PC-9 (cell line): ENCODE measurements at places on chromosomes 6 and 20. TPM values are rescaled to one million over a fixed set of nuclear protein-coding genes. Genes with fewer than 3 reads are reported as not detected.
A peak's percentile ranks its signal among the peaks of the same experiment; 100 is the strongest.

GRCh38 chr6:75202676-75203131, 3.1 kb downstream of the COL12A1 start:
- H3K4me1 ChIP-seq: 0 out of 2 replicates have a peak, but pooled peaks cover 11% of the 10 kb centered on the region
- DNase-seq: no peak
- no peaks in the 10 kb centered on the region for H3K36me3 ChIP-seq
- H3K4me3 ChIP-seq: no peak overlapping the region

DNA sequence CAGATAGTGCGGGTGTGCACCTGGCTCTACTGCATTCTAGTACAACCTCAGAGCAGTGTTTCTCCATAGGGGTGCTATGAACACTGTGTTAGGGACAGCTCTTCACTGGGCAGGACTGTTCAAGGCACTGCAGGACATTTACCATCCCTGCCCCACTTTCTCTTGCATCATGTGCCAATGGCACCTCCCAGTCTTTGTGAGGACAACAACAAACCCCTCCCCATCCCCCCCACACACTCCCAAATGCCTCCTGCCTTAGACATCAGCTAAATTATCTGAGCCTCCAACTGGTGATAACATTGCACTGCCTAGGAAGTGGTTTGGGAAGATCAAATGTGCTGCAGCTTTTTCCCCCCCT, 98.9 kb downstream of the FYN start:
- no peaks in the 10 kb centered on the region for H3K27me3 ChIP-seq
- H3K27ac ChIP-seq: no peak overlapping the region
- no peak overlapping the region for H3K4me3 ChIP-seq
- DNase-seq: no peak
- no peaks in the 10 kb centered on the region for H3K36me3 ChIP-seq

DNA sequence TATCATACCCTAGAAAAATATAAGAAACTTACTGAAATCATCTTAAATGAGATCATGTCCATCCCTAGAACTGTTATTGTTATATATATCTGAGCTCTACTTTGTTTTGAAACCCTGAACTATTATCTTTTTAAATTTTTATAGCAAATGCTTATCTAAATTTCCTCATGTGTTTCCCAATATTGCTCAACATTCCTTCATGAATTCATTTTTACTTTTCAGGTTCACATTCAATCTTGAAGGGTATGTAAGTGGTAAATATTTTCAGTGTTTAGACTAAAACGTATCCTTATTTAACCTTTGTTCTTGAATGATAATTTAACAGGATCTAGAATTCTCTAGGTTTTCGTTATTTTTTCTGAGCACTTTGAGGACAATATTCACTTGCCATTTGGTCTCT, 23.9 kb downstream of the PDE7B start:
- H3K4me1 ChIP-seq: no peaks in the 10 kb centered on the region
- no peak overlapping the region for H3K27ac ChIP-seq
- no peak for DNase-seq
- H3K4me3 ChIP-seq: no peak overlapping the region

- H3K36me3 ChIP-seq: no peaks in the 10 kb centered on the region
- no peaks in the 10 kb centered on the region for H3K4me1 ChIP-seq
- no peaks in the 10 kb centered on the region for H3K27me3 ChIP-seq
- DNase-seq: no peak
Measured at GRCh38 chr20:22823119-22823518, 212.0 kb upstream of the SSTR4 start.

GRCh38 chr6:22656706-22657351, 87.5 kb downstream of the HDGFL1 start:
- H3K36me3 ChIP-seq: no peaks in the 10 kb centered on the region
- H3K27me3 ChIP-seq: no peaks in the 10 kb centered on the region
- H3K27ac ChIP-seq: no peak overlapping the region

DNA sequence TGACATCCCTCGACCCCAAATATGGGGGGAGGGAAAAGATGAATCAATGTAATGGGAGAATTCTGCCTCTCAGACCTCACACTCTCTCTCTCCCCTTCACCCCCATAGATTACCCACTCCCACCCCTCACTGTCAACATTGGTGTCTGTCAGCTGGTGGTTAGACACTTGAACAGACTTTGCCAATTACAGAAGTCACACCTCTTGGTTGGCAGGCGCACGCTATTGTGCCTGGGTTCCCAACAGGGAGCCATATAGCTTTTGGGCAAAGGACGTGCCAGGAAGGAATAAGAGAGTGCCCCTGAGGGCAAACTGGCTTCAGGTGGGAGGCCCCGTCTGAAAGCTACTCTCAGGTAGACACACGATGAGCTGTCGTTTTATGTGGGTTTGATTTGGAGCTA, 54.1 kb upstream of the FYN start:
- peaks cover 17% of the 10 kb centered on the region for H3K4me1 ChIP-seq
- H3K27me3 ChIP-seq: no peaks in the 10 kb centered on the region
- no peak overlapping the region for H3K4me3 ChIP-seq
- no peak overlapping the region for H3K27ac ChIP-seq

DNA sequence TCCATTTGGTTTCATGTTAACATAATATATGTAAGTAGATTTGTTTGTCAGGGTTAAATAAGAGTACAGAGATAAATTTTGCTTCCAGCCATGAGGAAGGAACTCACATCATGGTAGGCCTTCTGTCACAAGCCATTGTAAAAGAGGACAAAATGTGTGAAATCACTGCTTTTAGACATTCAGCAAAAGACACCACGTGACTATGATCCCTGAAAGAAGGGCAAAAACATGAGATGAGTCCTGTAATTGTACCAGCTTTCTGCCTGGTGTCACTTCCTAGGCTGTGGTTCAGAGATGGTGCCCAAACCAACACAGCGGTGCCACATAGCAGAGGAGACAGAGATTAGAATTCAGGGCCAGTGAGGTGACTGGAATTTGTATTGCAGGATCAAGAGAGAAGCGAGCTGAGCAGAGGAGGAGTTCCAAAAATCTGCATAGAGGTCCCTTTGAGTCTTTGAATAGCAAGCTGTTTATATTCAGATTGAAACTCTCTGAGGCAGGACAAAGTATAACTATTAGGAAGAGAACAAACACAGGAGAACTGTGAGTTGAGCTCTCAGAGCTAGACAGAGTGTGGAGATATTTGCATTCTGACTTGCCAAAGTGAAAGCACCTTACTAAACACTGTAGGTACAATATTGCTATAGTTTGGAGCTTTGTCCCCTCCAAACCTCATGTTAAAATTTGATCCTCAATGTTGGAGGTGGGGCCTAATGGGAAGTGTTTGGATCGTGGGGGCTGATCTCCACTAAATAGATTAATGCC, 52.6 kb upstream of the PDE7B start:
- peaks cover 5% of the 10 kb centered on the region; the same call in 1 of the 2 replicates for H3K4me1 ChIP-seq
- H3K27me3 ChIP-seq: no peaks in the 10 kb centered on the region
- H3K36me3 ChIP-seq: no peaks in the 10 kb centered on the region
- DNase-seq: no peak
- H3K27ac ChIP-seq: no peak overlapping the region

- no peaks in the 10 kb centered on the region for H3K4me1 ChIP-seq
- DNase-seq: no peak
- H3K27ac ChIP-seq: no peak overlapping the region
- H3K4me3 ChIP-seq: no peak overlapping the region
- no peaks in the 10 kb centered on the region for H3K27me3 ChIP-seq
Measured at GRCh38 chr6:138489846-138490245, 9.4 kb downstream of the NHSL1 start.

- DNase-seq: no peak
- H3K27ac ChIP-seq: peak overlapping the region; percentile 9; the same call in 1 of the 2 replicates
- H3K27me3 ChIP-seq: no peaks in the 10 kb centered on the region
- no peak overlapping the region for H3K4me3 ChIP-seq
Measured at GRCh38 chr6:140051521-140052512, 677.4 kb upstream of the CITED2 start.

- no peaks in the 10 kb centered on the region for H3K27me3 ChIP-seq
- DNase-seq: no peak
- no peaks in the 10 kb centered on the region; the same call in 1 of the 2 replicates for H3K4me1 ChIP-seq
- H3K36me3 ChIP-seq: no peaks in the 10 kb centered on the region
- no peak overlapping the region for H3K4me3 ChIP-seq
Measured at GRCh38 chr20:14208956-14209355, 128.5 kb downstream of the FLRT3 start.

DNA sequence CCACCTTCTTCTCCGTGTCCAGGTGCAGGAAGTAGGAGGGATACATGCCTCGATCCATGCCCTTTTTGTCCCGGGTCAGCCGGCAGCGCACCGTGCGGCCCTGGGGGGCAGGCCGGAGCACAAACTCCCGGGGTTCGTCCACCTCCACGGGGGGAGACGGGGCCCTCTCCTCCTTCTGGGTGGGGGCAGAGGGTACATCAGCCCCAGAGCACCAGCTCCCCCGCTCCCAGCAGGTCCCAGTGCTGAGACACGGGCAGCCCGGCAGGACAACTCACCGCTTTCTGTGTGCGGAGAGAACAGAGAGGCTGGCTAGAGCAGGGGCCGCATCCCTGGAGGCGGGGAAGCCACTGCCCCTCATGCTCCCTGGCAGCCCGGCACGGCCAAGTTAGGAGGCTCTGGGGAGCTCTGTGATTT, 6.7 kb downstream of the TULP1 start:
- H3K27me3 ChIP-seq: no peaks in the 10 kb centered on the region
- no peak for DNase-seq
- H3K4me1 ChIP-seq: no peaks in the 10 kb centered on the region
- no peak overlapping the region for H3K27ac ChIP-seq

GRCh38 chr6:2952557-2953095, 18.7 kb downstream of the SERPINB6 start:
- H3K36me3 ChIP-seq: peaks cover 3% of the 10 kb centered on the region; the same call in 1 of the 2 replicates
- no peaks in the 10 kb centered on the region for H3K4me1 ChIP-seq
- no peak overlapping the region for H3K27ac ChIP-seq
- no peak for DNase-seq
- H3K27me3 ChIP-seq: no peaks in the 10 kb centered on the region
- H3K4me3 ChIP-seq: no peak overlapping the region

- H3K36me3 ChIP-seq: no peaks in the 10 kb centered on the region
- H3K27me3 ChIP-seq: no peaks in the 10 kb centered on the region
- no peaks in the 10 kb centered on the region for H3K4me1 ChIP-seq
- H3K27ac ChIP-seq: no peak overlapping the region
Measured at GRCh38 chr6:115717472-115717871, 343.2 kb downstream of the FRK start.

- H3K36me3 ChIP-seq: no peaks in the 10 kb centered on the region
- H3K4me1 ChIP-seq: no peaks in the 10 kb centered on the region
- no peak overlapping the region for H3K27ac ChIP-seq
- no peak overlapping the region for H3K4me3 ChIP-seq
Measured at GRCh38 chr6:79138146-79138545, 60.1 kb upstream of the PHIP start.

DNA sequence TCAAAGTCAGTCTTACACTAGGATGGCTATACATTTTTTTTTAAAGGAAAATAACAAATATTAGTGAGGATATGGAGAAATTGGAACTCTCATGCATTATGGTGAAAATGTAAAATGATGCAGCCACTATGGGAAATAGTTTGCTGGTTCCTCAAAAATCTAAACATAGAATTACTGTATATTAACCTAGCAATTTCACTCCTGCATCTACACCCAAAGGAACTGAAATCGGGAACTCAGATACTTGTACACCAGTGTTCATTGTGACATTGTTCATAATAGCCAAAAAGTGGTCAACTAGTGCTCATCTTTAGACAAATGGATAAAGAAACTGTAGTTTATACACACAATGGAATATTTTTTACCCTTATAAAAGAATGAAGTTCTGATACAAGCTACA, 110.7 kb downstream of the UTRN start:
- DNase-seq: no peak
- H3K4me1 ChIP-seq: peaks cover 13% of the 10 kb centered on the region
- no peak overlapping the region for H3K27ac ChIP-seq
- H3K27me3 ChIP-seq: no peaks in the 10 kb centered on the region
- H3K4me3 ChIP-seq: no peak overlapping the region
- H3K36me3 ChIP-seq: no peaks in the 10 kb centered on the region

GRCh38 chr20:438571-439469, 23.5 kb downstream of the TBC1D20 start:
- no peaks in the 10 kb centered on the region for H3K27me3 ChIP-seq
- no peaks in the 10 kb centered on the region for H3K4me1 ChIP-seq
- H3K27ac ChIP-seq: no peak overlapping the region
- DNase-seq: no peak
- H3K4me3 ChIP-seq: no peak overlapping the region

- peak overlapping the region; percentile 55; the same call in 1 of the 2 replicates for H3K4me3 ChIP-seq
- H3K27ac ChIP-seq: no peak overlapping the region
- no peak for DNase-seq
Measured at GRCh38 chr6:29943053-29943966, 978 bp downstream of the HLA-A start.

GRCh38 chr6:11226005-11226404, 6.5 kb downstream of the NEDD9 start:
- H3K4me1 ChIP-seq: peaks cover 20% of the 10 kb centered on the region
- H3K27me3 ChIP-seq: no peaks in the 10 kb centered on the region
- no peak overlapping the region for H3K27ac ChIP-seq
- no peak for DNase-seq

DNA sequence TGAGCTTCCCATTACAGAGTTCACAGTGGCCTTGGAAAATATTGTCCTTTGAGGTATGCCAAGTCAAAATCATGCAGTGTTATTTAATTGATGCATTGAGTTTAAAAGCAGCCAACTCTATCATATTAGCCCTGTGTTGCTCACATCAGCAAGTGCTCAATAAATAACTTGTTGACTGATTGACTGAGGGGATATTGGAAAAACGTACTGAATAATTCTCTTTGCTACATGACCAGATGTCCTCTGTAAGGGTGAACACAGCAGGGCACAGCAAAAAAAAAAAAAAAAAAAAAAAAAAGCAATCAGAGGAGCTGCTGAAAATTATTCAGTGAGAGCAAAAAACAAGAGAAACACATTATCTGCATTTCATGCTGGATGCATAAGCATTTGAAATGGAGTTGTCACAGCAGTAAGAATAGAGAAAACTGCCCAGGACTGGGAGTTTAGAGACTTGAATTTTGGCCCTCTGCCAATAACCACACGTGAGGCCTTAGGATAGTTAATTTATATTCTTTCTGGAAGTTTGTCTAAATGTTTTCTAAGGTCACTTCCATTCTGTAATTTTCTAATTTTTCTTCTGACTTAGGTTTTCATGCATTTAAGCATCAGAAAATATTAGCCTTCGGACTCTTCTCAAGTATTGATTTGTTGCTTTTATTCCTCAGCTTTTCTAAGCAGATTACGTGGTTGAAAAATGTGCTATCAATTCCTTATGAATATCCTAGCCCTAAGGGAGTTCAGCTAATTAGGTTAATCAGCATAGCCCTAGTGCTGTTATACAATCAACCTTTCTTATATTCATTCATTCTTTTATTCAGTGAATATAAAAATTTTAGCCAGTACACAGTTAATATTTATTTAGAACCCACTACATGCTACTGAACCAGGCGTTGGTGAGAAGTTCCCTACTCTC, 246.8 kb upstream of the STXBP5 start:
- H3K4me1 ChIP-seq: no peaks in the 10 kb centered on the region
- no peak for DNase-seq
- H3K36me3 ChIP-seq: no peaks in the 10 kb centered on the region
- H3K4me3 ChIP-seq: no peak overlapping the region

Gene RPP40
- total RNA-seq: 16.0 and 21.0 TPM in 2 replicates

Gene SYCP2
- total RNA-seq: 1.8 and 3.0 TPM in 2 replicates

Gene GPX5
- not detected in 2 replicates for total RNA-seq

Gene DSP
- 109 and 117 TPM in 2 replicates for total RNA-seq

Gene NRN1
- not detected in 2 replicates for total RNA-seq

Gene MATN4
- 0.33 and 0.60 TPM in 2 replicates for total RNA-seq

Gene METTL24
- not detected in 2 replicates for total RNA-seq

Gene FNDC1
- not detected in 2 replicates for total RNA-seq
